HT1080 (cell line): ENCODE measurements at places on chromosomes 2 and 18. TPM values are rescaled to one million over a fixed set of nuclear protein-coding genes. Genes with fewer than 3 reads are reported as not detected.

GRCh38 chr18:2850816-2851215 is 4.0 kb downstream of the EMILIN2 start:
- peak; percentile 20 for DNase-seq

Gene AGFG1
- total RNA-seq = 72.4 and 106 TPM in 2 replicates

Gene RGPD5
- total RNA-seq = 5.7 and 14.5 TPM in 2 replicates

- DNase-seq = no peak
Observed at GRCh38 chr18:22493940-22494339, 76.2 kb upstream of the CTAGE1 start.

GRCh38 chr2:238963971-238964328 is 116.1 kb downstream of the TWIST2 start:
- no peak for DNase-seq

Gene RTKN
- total RNA-seq = 15.8 and 21.1 TPM in 2 replicates

- DNase-seq = no peak
Observed at GRCh38 chr2:168971261-168971660, 59.9 kb downstream of the ABCB11 start.

Gene C2orf81
- 0.37 and 2.2 TPM in 2 replicates for total RNA-seq

DNA sequence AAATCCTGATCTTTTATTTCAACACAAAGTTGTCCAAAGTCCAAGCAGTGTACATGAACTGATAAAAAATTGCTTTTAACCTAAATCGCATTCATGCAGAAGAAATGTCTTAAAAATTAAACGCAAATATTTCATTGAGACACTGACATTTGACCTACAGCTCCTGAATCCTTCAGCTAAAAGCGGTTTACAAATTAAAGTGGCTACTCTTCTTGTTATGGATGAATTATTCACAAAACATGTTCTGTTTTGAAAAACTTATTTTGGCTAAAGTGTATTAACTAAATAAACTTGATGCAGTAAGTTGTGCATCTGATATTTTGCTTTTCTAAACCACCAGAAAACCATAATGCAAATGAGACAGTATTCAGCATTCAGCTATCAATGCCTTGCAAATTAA is 2.2 kb downstream of the EPB41L3 start:
- no peak for DNase-seq

DNA sequence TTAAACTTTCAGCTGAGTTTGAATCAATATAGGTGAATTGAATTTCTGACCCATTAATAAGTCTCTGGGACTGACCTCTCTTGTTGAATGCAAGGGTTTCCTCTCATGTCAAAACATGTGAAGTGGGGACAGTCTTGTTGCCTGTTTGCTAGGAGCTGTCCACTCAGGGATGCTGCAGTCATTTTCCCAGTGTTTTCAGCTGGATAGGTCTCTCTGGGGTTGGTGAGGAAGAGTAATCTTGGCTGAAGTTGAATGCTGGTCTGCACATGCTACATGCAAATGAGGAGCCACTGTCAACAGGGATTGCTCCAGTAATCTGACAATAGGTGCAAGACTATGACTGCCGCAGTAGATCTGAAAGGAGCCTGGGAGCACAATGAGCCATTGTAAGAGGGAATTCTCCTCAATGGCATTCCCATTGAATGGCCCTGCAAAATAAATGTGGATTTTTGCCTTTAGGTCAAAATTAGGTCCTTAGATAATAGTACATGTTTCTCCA is 34.1 kb upstream of the IL1RL1 start:
- no peak for DNase-seq

GRCh38 chr2:62999905-63000304 is 50.7 kb upstream of the OTX1 start:
- peak; percentile 79 for DNase-seq

Gene TBR1
- 0.13 TPM in 1 of 2 replicates, not detected in the other for total RNA-seq

Gene FASTKD1
- total RNA-seq = 18.4 and 19.2 TPM in 2 replicates

- no peak for DNase-seq
Observed at GRCh38 chr2:68196120-68196716, 38.5 kb downstream of the PNO1 start.

GRCh38 chr2:226953206-226953605 is 117.4 kb downstream of the RHBDD1 start:
- DNase-seq = no peak

- no peak for DNase-seq
Observed at GRCh38 chr2:45904267-45904945, 252.9 kb downstream of the PRKCE start.

GRCh38 chr2:102110596-102111334 is 31.8 kb upstream of the IL1R1 start:
- DNase-seq = no peak

Gene TXNDC2
- 0.11 TPM in 1 of 2 replicates, not detected in the other for total RNA-seq

Gene SERPINB12
- not detected in 2 replicates for total RNA-seq

DNA sequence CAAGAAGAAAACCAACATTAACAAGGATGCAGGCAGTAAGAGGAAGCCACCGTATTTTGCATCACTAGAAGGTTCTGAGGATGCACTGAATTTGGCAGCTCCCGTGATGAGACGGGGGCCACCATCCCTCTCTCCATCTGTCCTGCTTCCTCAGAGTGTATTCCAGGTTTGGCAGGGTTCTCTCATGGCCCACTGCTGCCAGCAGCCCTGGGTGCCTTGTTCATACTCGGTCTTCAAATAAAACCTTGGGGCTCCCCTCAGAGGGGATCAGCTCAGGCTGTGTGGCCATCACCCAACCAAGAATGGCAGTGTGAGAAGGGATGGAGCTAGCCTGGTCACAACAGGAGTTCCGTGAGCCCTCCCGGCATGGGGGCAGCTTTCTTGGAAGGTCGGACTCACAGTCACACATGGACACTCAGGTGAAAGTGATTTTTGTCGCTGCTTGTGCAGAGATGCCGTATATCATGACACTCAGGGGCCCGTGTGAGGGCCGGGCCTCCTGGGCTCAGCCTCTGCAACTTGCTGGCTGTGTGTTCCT is 12.8 kb upstream of the MBP start:
- DNase-seq = no peak

Gene GCG
- 0.16 TPM in 1 of 2 replicates, not detected in the other for total RNA-seq
